ENCODE measurements at places on chromosomes 16 and 17.

DNA sequence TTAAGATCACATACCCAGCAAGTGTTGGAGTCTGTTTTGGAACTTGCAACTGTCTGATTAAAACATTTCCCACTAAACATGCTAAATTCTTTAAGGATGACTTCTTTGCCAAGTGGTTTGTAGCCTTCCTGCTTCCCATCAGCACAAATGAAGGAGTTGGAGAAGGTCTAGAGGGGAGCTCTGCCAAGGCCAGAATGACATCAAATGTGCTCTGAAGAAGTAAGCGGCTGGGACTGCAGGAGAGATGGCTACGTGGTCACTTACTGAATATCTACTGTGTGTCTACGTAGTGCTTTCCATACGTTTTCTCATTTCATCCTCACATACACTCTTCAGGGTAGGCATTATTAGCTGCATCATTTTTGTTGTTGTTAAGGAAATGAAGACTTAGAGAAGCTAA is 135.7 kb upstream of the NLRP1 start:
- DNase-seq, result no peak

GRCh38 chr16:85699628-85700027 is 10.9 kb upstream of the GINS2 start:
- DNase-seq, result no peak

DNA sequence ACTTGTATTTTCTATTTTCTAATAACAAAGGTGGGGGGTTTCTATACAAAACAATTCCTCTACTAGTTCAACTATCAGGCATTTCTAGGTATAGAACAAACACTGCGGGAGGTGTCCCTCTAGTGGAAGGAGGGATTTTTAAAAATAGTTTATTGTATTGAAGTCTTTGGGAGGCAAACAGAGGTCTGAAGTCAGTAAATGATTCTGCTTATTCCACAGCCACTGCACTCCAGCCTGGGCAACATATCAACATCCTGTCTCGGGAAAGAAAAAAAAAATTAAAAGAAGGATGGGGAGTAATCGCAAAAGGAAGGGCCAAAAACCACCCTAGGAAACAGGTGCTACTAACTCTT is 648 bp upstream of the ERCC4 start:
- DNase-seq, result peak; percentile 80

GRCh38 chr16:30184096-30184890 is 891 bp downstream of the CORO1A start:
- DNase-seq, result no peak

DNA sequence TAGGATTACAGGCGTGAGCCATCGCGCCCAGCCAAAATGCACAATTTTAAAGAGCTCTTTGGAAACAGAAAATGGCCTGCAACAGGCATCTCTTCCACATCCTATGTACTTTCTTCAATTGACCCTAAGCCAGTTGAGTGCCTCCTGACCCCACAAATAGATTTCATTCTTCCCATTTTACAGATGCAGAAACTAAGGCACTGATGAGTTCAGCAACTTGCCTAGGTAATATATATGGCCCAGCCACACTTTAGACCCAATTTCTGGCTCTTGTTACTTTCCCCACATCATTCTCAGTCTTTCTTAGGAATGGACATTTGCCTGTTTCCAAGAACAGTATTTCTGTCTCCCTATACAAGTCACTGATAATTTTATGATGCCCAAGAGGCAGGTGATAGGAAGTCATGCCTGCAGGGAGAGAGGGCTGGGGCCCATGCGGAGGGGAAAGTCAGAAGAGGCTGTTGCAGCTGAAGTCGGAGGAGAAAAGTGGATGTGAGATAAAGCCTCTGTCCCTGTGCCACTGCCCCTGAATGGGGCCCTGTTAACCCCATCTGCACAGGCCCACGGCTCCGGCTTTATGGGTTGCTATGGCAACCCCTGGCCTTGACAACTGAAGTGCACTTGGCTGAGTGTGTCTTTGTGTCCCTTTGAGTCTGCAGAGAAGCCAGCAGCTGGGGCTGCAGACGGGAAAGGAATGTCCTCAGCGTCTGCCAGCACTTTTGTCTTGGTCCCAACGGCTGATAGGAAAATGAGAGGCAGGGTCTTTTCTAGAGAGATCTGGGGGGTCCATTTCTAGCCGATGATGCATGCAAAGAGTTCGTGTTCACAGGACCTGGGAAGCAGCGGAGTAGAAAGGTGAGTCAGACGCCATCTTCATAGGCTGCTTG is 45.9 kb downstream of the ABAT start:
- peak; percentile 99 for DNase-seq

- DNase-seq, result no peak
Measured at GRCh38 chr17:34254146-34254545, 939 bp upstream of the CCL2 start.

- no peak for DNase-seq
Measured at GRCh38 chr16:74249846-74250245, 46.8 kb upstream of the PSMD7 start.

- no peak for DNase-seq
Measured at GRCh38 chr17:14417336-14417735, 116.5 kb downstream of the HS3ST3B1 start.

DNA sequence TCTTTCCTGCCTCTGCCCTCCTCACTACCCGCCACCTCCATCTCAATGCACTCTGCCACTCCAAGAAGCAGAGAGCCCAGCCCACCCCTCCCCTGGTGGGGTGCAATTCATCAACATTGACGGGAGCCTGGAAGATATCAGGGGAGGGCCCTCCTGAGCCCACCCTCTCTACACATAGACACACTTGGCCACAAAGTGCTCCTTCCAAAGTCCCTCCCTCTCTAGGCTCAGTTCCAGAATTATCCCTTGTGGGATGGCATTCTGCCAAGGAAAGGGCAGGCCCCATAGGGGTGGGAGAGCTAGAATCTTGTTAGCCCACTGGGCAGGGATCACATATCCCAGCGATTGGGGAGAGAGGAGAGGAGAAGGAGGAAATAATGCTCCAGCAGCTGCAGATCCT is 66.2 kb downstream of the TMEM132E start:
- no peak for DNase-seq

GRCh38 chr17:66767154-66767933 is 67.6 kb upstream of the CACNG5 start:
- peak; percentile 95 for DNase-seq

DNA sequence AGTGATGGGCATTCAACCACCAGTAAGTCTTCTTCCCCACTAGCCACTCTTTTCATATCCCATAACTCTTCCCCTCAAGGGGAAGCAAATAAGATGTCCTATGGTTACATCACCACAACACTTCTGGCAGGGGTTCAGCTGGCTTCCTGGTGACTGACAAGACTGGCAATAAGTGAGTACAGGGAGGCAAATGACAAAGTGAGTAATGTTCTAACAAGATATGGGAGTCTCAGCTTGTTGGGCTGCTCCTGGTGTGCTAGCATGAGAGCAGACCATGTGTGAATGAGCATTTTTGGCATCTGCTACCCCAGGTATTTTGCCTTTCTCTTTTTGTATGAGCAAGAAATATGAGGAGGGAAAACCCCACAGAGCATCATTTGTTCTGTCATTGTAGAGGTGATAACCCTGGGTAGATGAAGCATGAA is 9.9 kb downstream of the TMIGD1 start:
- no peak for DNase-seq

GRCh38 chr17:76199469-76199868 is 40.8 kb downstream of the RNF157 start:
- no peak for DNase-seq
